Astrocyte (in vitro differentiated cells and primary cell): ENCODE measurements at places on chromosomes 2 and 18. TPM values are rescaled to one million over a fixed set of nuclear protein-coding genes. Genes with fewer than 3 reads are reported as not detected.

DNA sequence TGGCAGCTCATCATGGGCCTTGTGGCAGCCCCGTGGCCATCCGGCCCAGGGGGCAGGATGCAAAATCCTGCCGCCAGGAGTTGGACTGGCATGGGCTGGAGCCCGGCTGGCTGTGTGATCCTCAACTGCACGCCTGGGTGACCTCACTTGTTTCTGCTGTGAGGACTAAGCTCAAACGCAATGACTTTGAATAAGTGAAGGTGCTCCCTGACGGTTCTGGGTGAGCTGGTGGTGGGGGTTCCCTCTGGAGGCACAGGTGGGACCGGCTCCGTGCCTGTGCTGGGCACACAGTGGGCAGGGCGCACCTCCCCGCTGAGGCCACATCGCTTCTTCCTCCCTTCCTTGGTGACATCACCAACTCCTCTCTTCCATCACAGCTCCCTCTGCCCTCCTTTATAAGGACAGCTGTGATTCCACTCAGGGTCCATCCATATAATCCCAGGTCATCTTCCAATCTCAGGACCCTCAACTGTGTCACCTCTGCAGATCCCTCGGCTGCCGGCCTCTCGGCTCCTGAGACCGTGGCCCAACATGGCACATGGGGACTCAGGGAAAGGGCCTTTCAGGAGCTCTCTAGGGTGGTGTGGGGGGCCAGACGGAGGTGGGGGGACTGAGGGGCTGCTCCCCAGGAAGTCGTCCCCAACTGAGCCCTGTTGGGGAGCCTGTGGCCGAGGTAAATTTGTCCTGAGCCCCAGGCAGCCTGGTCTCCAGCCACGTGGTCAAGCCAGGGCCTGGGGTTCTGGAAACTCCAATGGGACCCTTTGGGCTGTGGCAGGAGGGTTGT is 75.5 kb upstream of the ODC1 start:
- DNase-seq: no peak

GRCh38 chr2:241606186-241606585 is 30.8 kb downstream of the THAP4 start:
- DNase-seq: no peak

DNA sequence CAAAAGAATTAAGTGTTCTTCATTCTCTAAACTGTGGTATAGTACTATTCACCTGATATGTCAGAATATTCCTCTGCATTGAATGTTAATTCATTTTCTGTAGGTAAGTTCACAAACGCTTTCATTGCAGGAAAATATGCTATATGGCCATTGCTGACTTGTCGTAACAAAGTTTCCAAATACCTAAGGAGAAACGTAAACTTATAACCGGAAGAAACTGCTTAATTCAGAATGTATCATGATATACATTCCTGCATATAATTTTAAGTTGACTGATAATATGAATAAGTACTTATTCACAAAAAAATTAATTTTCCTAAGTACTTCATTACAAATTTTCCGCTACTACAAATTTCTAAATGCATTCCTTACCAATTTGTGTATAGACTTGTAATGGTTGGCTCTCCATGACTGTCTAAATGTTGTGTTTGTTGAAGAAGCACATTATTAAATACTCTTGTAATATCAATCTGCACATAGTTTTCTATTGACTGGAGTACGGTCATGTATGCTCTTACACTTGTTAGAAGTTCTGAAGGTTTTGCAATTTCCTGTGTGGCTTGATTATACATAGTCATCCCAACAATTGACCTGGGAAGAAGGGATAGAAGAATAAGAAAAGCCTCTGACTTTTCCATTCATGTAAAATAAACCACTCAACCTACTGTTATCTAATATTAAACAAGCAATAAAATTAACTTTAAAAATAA is 85.4 kb downstream of the NCKAP1 start:
- peak; percentile 62 for DNase-seq

DNA sequence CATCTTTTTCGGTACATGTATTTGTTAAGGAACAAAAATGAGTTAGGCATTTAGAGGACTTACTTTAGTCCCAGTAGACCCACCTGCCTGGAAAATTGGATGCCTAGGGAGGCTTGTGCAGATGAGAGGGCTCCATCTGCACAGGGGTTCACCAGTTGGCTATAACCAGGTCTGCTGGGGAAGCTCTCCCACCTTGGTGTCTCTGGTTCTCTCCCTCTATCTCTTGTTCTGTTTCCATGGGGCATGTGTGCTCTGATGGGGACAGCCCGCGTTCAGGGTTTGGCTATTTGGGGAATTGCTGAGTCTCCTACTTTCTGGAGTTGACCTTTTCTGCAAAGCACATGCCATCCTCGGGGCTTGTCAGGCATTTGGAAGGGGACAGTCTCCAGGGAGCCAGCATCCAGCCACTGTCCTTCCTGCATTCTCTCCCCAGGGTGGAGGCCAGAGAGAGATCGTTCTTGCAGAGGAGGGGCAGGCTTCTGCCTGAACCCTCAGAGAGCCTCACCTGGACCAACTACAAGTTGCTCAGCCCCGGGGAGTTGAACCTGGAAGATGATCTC is 157.3 kb downstream of the KLHL29 start:
- no peak for DNase-seq

- DNase-seq: no peak
These were observed 51.0 kb downstream of the CDK15 start for GRCh38 chr2:201857326-201857725.

GRCh38 chr2:186702006-186702405 is 8.1 kb downstream of the FAM171B start:
- no peak for DNase-seq

DNA sequence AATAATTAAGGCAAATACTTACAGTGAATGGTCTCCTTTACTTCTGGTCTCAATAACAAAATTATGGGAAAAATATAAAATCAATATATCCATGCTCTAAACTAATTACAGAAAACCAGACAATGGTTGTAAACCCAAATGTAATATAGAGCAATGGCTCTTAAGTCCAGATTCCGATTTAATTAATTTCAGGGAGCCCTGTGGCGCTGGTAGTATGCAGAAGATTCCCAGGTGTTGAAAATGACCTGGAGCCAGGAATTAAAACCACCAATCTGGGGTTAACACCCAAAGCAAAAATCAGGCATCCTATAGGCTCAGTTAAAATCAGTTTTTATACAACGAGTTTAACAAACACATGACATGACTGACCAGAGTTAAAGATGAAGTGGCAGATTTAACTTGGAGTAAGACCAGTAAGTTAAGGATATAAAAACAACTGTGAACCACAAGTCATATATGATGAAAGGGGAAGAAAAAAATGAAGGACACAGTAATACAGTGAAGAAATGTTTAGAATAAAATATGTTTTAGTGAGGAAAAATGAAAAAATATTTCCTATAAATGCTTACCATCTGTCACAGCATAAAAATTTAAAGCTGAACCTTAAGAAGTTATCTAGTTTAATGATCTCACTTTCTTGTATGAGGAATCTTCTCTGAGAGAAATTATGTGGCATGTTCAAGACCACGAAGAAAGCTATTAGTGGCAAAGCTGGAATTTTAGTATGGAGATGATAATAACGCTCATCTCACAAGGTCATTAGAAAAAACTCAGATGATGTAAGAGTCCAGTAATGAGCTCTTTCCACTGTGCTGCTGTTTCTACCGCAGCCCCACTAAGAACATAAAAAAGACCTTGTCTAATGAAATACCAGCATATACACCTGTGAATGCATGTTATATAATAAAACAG is 45.8 kb upstream of the FLACC1 start:
- peak; percentile 80 for DNase-seq

- DNase-seq: no peak
These were observed 792.5 kb upstream of the FANCL start for GRCh38 chr2:59033661-59034060.

GRCh38 chr2:43800894-43801293 is 27.1 kb downstream of the DYNC2LI1 start:
- DNase-seq: no peak

GRCh38 chr18:25062720-25063119 is 289.2 kb downstream of the ZNF521 start:
- no peak for DNase-seq

DNA sequence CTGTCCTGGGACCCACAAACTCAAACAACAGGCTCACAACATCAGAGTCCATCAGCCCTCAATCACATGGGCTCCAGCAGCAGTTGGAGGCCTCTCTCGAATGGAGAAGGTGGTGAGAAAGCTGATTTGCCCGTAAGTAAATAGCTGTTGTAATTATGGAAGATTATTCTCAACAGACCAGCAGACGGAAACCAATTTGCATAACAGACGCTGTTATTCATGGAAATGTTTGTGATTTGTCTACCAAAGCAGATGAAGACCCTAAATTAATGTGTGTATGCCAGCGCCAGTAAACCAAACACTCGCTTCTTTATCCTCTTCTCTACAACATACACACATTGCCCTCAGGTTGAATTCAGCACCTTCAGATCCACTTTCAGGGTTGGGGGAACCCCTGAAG is 23.4 kb upstream of the GALNT14 start:
- no peak for DNase-seq

- DNase-seq: peak; percentile 20
These were observed 25.7 kb downstream of the NPPC start for GRCh38 chr2:231900486-231900942.

The INHBB gene
- 7.1 and 19.8 TPM in 2 replicates for total RNA-seq

The ITGB6 gene
- total RNA-seq: 2.8 and 7.6 TPM in 2 replicates

The ALPP gene
- 0.32 TPM in 1 of 2 replicates, not detected in the other for total RNA-seq

The FAM228A gene
- total RNA-seq: not detected in 2 replicates

The RTP5 gene
- not detected in 2 replicates for total RNA-seq
